ENCODE measurements at places on chromosomes 7 and 10.
A peak's percentile ranks its signal among the peaks of the same experiment; 100 is the strongest.

DNA sequence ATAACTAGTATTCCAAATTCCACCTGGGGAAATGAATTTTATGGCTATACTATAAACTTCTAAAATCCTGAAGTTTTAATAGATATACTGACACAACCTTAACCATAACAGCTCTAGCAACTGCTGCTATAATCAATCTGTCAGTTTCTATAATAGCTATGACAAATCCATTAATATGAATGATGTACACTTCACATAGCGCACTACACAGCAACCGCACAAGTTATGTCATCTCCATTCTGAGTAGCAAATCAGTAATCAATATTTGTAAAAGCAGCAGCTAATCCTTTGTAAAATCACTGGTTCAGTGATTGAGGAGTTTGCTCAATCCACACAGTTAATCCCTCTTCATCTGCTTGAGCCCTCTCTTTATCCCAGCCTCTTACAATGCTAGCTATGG is 105.3 kb downstream of the SKAP2 start:
- ATAC-seq: no peak

DNA sequence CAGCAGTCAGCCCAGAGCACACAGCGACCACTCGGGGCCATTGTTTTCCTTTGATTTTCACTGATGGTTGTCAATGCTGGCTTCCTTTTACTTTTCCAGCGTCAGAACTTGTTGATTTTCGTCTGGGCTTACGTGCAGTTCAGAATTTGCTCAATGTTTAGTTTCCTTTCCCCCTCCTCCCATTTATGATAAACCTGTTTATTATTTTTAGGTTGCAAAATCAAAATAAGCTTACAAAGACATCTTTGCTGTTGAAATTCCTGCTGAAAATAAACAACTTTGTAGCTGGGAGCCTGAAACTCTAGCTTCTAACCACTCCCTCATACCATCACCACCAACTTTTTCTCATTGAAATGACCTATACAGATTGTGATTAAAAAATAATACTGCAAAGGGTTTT is 83.1 kb upstream of the LYZL1 start:
- no peak for ATAC-seq

- ATAC-seq: no peak
These were observed 111.8 kb upstream of the NANOS1 start for GRCh38 chr10:118917701-118918100.

GRCh38 chr7:111796671-111797070 is 234.4 kb upstream of the IMMP2L start:
- no peak for ATAC-seq

DNA sequence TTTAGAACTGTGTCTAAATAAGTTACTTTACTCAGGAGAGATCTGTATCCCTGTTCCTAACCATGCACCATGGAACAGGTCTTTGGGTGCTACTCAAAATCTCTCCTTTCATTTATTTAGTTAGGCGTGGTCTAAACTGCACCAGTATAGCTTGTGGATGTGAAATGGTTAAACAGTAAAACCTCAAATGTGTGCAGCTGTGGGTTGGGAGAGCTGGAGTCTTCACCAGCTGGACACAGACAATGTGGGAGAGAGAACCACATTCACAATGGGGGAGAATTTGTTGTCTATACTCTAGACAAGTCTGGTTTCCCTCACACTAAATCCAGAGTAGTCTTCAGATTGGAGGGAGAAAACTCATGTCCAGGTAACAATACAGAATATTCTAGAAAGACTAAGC is 31.2 kb upstream of the IKZF1 start:
- ATAC-seq: no peak

- ATAC-seq: peak; percentile 59
These were observed 177.9 kb downstream of the PDE1C start for GRCh38 chr7:31892099-31892829.

Measured in motor neuron (in vitro differentiated cells).